Kidney (tissue), 22 donors: ENCODE measurements at places on chromosomes 1 and 21.
A peak's percentile ranks its signal among the peaks of the same experiment; 100 is the strongest.

GRCh38 chr21:34630536-34631143, 15.7 kb upstream of the RCAN1 start:
- DNase-seq, result no peak

- DNase-seq, result no peak
These were observed 87.7 kb upstream of the GADD45A start for GRCh38 chr1:67597336-67597735.

- DNase-seq, result no peak
These were observed 418.5 kb downstream of the DPYD start for GRCh38 chr1:97502360-97502759.

GRCh38 chr21:38286739-38287471, 30.1 kb downstream of the KCNJ15 start:
- DNase-seq, result no peak

GRCh38 chr1:117363571-117364048, 3.6 kb upstream of the MAN1A2 start:
- DNase-seq, result no peak

DNA sequence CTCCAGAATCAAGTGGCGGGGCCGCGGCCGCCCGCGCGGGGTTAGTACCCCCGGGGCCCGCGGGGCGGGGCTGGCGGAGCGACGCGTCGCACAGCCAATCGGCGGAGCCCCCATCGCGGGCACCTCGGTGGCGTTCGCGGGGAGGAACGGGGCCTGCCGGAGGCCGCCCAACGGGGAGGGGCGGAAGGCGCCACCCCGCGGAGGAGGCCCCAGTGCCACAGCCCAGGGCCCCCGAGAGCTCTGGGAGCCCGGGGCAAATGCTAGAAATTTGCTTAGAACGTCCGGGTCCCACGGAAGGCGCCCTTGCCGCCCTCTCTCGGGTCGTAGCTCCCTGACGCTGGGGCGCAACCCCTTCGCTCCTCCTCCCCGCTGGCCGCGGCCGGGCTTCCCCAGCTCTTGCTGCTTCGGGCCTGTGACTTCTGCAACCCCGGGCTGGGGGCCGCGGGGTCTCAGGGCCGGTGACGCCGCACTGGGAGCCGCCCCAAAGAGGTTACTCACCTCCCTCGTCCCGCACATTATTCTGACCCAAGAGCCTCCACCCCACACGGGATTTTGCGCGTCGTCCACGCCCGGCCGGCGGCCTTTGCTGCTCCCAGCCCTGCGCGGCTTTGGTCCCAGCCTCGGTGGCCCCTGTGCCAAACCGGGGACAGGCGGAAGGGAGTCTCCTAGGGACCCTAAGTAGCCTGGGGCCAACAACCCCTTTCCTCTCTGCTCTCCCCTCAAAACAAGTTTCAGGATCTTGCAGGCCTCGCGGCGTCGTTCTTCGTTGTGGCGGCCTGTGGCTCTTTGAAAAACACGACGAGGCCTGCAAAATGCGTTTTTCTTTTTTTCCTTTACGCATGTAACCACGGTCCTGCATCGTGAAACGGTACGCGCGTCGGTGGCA, at the start of gene RUNX3:
RUNX3 (minus strand) TSS at position 17 of the 886 bp plus-strand sequence. CDS start 408 bp downstream, outside the sequence.
- peak; percentile 32 for DNase-seq

DNA sequence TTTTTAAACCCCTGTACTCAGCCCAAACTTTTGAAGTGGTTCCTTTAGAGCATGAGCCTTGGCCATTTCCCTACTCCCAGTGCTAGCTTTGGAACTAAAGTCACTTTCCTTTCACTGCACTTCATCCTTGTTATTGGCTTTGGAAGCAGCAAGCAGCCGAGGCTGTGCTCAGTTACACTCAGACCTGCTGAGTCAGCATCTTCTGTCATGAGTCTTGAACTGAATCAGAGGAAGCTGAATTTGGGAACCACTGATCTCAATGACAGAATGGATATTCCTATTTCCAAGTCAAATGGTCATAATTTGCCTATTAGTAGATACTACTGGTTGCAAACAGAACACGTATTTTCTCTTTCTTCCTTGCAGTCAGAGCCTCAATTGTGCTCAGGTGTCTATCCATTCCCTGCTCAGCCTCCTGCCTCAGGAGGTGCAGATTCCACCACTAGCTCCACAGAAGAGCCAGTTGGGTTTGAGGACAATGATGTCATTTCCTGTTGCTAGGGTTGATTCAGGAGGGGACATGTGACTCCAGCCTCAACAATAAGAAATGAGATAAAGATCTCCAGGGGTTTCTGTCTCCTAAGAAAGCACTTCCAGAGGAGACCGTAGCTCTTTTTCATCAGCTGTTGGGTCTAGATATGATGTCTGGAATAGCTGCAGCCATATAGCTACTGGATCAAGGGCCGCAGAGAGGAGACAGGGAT, 44.9 kb upstream of the NTPCR start:
- no peak for DNase-seq

DNA sequence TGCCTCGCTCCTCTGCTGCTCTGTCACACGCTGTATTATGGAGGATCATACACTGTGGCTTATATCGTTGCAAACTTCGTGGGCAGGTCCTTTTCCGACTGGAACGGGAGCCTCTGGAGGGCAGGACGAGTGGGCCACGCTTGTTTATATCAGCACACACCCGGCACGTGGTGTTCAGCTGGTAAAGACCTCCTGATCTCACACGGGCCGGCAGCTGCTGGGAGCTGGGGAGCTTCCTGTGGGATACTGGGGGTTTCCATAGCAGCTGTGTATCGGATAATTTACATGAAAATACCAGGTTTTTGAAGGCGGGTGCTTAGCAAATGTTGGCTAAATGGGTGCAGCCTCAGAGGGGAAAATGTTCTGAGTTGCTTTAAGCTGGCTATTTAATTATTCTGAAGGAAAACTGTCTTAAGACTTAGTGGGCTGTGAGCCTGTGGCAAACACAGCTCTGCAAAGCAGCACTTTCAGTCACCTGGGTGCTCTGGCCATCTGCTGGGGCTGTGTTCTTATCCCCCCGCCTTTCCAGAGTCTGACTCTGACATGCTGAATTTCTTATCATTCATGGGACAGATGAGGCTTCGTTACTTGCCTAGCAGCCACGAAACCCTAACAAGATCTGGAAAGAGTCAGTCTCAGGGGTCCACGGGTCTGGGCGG, 103.6 kb upstream of the GCLM start:
- peak; percentile 24 for DNase-seq

DNA sequence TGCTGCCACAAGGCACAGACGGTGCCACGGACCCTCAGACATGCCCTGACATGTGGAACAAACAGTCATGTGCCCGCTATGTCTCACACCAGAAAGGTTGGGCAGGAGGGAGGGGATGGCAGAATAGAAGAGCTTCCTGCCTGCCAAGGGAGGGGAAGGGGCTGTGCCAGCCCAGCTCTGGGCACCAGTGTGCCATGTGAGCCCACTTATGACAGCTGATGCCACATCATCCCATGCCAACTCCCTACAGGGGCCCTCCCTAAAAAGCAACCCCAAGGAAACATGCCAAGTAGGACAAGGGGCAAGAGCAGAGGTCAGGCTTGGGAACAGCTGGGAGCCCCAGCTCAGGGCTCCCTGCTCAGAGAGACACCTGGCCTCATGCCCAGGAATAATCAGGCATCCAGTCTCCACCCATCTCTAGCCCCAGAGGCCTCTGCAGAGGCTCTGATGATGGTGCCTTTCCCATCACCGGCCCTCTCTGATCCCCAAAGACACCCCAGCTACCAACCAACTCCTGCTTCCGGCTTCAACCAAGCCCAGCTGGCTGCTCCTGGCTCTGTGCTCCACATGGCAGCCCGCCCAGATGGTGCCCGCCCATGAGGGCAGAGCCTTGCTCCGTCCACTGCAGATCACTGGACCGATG, 10.3 kb downstream of the ADGRB2 start:
- no peak for DNase-seq

- no peak for DNase-seq
These were observed 27.5 kb downstream of the NRIP1 start for GRCh38 chr21:15037095-15037899.

DNA sequence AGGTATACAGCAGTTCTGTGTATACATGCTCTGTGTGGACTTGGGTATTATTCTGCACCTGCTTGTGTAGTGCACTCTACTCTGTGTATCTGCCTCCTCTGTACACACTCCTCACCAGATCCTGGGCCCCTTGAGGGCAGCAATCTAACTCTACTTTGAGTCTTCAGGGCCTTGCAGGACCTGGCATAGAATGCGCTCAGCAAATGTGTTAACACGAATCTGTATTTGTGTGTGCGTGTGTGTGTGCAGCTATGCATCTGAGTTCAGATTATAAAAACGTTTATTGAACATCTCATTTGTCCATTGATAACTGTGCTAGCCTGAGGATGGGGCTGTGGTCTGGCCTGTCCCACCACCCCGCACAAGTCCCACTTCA, 3.9 kb upstream of the MEF2D start:
- DNase-seq, result no peak

- no peak for DNase-seq
These were observed 78.0 kb upstream of the ATP5PO start for GRCh38 chr21:33993286-33994231.

- no peak for DNase-seq
These were observed 45.0 kb downstream of the ABCD3 start for GRCh38 chr1:94463056-94463764.

GRCh38 chr1:76138217-76138616, 63.7 kb downstream of the ST6GALNAC3 start:
- DNase-seq, result no peak

DNA sequence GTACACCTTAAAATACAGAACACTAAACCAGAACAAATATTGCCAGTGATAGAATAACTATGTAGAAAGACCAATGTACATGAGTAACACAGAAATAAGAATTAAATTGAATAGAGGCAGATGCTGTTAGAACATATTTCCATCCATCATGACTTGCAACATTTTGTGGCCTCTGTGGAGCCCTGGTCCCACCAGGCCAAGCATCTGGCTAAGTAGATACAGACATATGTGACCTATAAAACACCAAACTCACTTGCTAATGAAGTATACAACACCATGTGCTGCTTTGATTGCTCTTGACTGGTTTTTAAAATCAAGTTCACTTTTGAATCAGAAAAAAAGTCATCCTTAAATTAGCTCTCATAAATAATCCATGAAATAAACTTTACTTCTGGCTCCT, 20.5 kb downstream of the SLC19A2 start:
- DNase-seq, result no peak

GRCh38 chr1:24694380-24694843, 50.8 kb upstream of the CLIC4 start:
- no peak for DNase-seq

DNA sequence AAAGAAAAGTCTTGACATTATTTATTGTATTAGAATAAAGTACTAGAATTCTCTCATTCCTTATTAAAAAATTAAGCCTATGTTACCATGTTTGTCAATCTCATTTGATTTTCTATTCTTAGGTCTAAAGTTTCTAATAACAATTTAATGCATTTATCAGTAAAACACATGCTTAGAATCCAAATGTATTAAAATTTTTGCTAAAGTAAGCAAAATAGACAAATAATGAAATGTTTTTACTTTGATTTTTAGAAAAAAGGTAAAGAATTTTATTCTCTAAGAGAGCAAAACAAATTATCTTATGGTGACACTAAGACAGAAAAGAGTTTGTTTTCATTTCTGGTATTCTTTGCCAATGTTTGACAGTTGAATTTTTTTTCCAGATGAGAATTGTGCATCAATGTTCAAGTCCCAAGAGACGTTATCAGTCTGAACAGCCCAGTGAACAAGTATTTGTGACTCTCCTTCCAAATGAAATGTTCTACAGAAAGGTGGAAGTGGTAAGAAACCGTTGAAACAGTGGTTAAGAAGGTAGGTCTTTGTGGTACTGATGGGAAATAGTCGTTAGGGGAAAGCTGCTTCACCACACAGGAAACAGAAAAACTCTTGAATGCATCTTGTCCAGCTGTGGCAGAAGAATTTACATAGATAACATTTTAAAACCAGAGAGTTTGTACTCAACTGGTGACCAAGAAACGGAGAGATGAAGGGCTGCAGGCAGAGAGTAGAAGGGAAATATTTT, 402.5 kb downstream of the PTPRC start:
- DNase-seq, result no peak

- DNase-seq, result no peak
These were observed 2.3 kb upstream of the LCE1A start for GRCh38 chr1:152824964-152825363.

DNA sequence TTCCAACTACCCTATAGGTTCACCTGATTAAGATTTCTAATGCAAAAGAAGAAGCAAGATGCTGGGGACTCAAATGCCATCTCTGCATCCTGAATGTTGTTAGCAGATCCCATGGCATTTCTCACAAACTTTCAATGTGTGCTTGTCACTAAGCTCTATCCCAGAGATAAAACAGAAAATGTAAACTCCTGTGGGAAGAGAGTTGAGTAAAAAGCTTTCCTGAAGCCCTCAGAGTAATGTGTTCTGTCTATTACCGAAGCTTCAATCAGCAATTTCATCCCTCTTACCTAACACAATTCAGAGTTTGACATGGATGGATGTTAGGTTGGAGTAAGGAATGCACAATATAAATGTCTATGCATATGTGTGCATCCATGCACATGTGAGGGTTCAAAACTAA, 829.9 kb upstream of the PRMT6 start:
- DNase-seq, result no peak

GRCh38 chr1:156860628-156861423, at the start of gene NTRK1:
Gene NTRK1, plus strand, starts transcription at chr1:156860865. Its CDS starts 70 bp downstream, at chr1:156860935.
- peak; percentile 76 for DNase-seq

DNA sequence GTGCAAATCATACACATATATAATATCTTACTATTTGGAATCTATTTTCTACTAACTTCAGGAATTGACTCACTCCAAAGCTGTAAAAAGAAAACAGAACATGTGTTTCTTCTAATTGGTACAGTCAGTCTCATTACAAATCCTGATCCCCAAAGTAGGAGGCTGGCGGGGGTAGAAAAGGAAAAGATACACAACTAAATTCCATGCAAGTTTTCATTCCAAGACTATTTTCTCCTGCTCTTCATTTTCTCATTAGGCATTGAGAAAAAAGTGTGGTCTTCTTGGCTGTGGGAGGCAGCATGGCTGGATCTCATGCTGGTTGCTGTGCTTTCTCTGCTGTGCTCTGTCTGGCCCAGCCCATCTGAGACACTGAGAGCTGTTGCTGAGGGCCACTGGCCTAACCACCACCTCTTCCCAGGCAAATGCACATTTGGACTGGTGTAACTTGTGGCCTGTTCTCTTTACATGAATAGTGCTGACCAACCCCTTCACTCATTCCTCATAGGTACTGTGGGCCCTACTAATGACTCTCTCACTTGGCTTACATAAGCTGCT, 1107.5 kb upstream of the B3GALT2 start:
- DNase-seq, result no peak

- DNase-seq, result no peak
These were observed 192.2 kb downstream of the ST6GALNAC3 start for GRCh38 chr1:76266762-76267161.

GRCh38 chr1:109304226-109304920, 2.4 kb downstream of the MYBPHL start:
- no peak for DNase-seq

DNA sequence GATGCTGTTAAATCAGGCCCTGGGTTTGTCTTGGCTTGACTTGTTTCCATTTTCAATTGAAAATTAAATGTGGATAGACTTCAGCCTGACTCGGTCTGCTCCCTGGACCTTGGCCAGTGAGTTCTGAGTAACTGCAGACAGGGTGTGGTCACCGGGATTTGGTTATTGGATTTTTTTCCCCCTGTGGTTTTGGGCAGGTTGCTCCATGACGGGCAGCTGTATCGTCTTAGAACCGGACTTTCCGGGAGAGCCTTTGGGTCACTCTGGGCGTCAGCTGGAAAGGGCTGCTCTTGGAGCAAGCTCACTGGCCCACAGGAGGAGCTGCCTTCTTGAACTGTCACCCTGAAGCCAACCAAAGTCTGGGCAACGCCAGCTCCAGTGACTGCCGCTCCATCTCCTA, 75.0 kb downstream of the CLIC6 start:
- no peak for DNase-seq

GRCh38 chr1:156933136-156933535, 12.7 kb downstream of the LRRC71 start:
- no peak for DNase-seq
